ENCODE measurements at places on chromosomes 16 and 17.

- no peak for DNase-seq
These were observed 41.3 kb downstream of the GINS3 start for GRCh38 chr16:58433569-58433951.

- no peak for DNase-seq
These were observed 28.0 kb downstream of the CACNA1G start for GRCh38 chr17:50588391-50589049.

DNA sequence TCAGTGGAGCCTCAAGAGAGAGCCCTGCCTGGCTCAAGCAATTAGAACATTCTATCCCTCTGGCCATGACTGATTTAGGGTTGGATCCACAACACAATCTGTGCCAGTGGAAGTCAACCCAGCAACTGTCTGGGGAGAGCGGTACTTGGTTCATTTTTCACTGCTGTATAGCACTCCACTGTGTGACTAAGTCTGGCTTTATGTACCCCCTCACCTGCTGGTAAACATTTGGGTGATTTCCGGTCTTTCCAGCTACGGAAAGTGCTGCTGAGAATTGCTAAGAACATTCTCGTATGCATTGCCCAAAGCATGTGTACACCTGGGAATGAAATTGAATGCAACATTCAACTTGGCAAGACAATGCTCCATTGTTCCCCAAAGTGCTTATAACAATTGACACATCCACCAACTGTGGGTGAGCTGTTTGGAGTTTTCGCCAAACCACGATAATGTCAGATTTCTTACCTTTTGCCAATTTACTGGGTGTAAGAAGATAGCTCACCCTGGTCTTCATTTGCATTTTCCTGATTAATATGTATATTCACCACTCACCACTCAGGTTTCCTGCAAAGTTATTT, 63.5 kb upstream of the MED9 start:
- DNase-seq = no peak

DNA sequence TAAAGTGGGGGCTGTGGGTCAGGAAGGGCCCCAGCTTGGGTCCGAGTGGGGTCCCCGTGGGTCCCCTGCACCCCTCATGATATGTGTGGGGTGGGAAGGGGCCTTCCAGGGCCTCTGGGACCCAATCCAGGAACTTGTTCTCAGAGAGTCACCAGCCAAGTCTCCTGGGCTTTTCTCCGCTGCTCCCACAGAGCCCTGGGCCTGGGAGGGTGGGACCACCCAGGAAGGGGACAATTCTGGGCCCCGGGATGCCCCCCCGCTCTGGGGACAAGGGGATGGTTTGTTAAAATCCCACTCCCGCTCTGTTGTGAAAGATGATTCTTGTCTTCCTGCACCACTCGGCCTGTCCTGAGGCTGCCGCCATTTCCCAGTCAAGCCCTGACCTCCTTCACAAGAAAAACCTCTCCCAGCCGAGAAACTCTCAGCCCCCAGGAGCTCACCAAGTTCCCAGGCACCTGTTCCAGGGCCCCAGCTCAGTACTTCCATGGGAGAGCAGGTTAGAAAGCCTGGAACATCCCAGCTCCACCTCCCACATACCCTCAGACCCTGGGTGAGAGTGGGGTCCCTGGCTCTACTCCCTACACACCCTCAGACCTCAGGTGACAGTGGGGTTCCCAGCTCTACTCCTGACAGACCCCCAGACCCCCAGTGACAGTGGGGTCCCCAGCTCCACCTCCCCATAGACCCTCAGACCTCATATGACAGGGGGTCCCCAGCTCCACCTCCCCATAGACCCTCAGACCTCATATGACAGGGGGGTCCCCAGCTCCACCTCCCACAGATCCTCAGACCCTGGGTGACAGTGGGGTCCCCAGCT, 75.1 kb downstream of the METRNL start:
- no peak for DNase-seq

DNA sequence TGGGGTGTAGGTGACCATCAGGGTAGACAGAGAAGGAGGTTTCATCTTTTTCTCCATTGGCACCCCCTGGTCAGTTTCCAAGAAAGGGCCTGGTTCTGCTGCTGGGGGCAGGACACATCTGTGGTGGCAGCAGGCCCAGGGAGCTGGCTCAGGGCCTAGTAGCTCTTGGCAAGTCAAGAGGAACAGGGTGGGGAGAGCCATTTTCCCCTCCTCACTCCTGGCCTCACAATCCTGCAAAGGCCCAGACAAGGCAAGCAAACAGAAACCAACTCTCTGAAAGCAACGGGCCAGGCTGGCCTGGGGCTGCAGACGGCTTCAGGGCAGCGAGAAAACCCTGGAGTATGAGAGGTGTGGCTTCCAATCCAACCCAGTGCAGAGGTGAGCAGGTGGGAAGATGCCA, 192.9 kb upstream of the DYNLRB2 start:
- DNase-seq = no peak

DNA sequence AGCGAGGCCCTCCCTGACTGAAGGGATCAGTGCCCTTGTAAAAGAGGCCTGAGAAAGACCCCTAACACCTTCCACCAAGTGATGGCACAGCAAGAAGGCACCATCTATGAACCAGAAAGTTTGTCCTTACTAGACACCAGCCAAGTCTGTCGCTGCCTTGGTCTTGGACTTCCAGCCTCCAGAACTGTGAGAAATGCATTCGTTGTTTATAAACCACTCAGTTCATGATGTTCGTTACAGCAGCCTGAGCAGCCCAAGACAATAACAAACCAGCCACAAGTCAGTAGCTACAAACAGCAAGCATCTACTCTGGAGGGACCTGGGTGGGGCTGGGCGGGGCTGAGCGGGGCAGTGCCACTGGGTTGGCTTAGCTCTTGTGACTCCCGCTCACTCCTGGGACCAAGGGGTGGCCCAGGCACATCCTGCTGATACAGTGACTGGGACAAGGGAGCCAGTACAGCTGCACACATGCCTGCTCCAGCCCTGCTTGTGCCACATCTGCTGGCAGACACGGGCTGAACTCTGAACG, 234.9 kb downstream of the IRF8 start:
- DNase-seq = no peak

DNA sequence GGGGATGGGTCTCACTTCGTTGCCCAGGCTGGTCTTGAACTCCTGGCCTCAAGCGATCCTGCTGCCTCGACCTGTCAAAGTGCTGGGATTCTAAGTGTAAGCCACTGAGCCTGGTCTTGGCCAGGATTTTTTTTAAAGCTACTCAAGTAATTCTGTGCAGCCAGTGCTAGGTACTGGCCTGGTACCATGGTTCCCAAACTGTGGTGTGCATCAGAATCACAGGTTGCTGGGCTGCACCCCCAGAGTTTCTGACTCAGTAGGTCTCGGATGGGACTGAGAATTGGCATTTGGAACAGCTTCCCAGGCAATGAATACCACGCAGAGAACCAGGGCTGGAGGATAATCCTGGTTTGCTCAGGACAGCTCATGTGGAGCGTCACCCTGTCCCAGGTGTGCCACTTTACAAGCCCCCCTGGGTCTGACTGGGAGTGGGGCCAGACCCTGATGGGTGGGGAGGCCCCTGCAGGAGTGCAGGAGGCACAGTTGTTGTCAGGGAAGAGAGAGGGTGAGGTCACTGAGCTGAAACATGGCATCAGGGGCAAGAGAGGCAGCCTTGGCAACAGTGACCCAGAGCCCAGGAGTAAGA, 10.7 kb upstream of the MRPS23 start:
- no peak for DNase-seq

GRCh38 chr16:4976079-4976478, 17.9 kb downstream of the SEC14L5 start:
- no peak for DNase-seq

- no peak for DNase-seq
These were observed 15.1 kb upstream of the PLEKHG4 start for GRCh38 chr16:67264277-67264676.

DNA sequence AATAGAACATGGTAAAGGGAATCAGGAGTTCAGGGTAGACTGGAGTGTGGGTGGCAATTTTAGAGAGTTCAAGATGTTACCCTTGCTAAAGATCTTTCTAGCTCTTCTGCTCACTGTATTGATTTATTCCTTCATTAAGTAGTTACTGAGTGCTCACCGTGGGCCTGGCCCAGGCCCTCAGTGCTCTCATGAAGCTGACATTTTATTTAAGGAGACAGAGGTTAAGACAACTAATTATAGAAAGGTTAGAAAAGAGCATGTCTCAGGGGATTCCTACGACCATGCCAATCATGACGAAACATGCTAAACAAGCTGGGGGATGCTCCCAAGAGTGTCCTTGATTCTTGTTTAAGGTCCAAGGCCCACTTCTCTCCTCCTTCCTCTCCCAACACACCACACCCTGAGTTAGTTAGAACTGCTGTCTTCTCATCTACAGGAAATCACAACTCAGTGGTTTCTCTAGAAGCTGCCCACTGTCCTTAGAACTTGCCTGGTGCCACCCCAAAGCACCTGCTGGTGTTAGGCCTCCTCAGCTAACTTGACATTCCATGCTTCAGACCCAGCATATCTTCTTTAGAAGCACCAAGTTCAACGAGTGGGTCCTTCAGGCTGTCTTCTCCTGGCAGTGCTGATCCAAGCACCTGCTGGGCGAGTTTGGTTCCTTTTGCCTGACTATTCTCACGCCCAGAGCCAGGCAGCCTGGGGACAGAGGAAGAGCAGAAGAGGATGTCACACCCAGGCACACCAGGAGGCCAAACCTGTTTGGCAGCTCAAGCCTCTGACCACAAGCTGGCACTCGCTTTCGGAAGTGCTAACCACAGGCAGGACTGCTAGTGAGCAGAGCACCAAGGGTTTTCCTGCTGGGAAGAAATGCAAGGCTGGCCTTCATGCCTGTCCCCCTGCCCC, 79.0 kb downstream of the GAS7 start:
- no peak for DNase-seq

DNA sequence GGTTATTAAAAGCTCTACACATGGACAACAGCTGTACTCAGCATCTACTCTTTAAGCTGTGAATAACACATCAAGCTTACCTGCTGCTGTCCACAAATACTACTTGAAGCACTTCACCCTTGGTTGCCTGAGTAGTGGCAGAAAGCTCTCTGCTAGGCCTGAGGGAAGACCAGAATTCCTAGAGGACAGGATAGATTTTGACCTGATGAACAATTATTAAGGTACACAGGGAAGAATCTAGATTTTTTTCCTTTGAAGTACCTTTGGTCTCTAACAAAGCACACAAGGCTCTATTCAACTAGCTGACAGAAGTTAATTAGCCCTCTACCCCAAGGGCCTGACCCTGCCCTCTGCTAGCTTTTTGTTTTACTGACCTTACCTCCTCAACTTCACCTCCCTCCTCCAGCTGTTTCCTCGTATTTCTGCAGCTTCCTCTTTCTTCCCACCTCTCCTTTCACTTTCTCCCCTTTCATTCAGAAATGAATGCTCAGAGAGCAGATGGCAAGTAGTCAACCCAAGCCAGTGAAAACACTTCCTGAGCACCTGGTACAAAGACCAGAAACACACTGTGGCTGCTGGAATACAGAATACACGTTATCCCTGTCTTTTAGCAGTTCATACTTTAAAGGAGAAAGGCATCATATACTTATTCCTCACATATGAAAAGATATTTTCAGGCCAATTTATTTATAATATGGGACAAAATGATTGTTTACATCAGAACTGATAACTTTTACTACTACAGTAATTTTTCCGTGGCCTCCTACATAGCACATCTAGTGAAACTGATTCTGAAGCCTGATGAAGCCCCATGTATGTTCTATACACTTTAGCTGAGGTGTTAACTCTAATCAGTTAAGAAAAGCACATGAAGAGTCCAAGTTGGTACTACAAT, 5.7 kb upstream of the VEZF1 start:
- DNase-seq = no peak

- DNase-seq = no peak
These were observed 19.3 kb downstream of the ANKFN1 start for GRCh38 chr17:56172517-56172982.

- no peak for DNase-seq
These were observed 403 bp downstream of the TEPSIN start for GRCh38 chr17:81238490-81238814.

GRCh38 chr17:13541032-13541480, 60.7 kb downstream of the HS3ST3A1 start:
- no peak for DNase-seq

- no peak for DNase-seq
These were observed 46.3 kb downstream of the MRM1 start for GRCh38 chr17:36647636-36648035.

- no peak for DNase-seq
These were observed 594 bp upstream of the DNAJC7 start for GRCh38 chr17:42017866-42018200.

DNA sequence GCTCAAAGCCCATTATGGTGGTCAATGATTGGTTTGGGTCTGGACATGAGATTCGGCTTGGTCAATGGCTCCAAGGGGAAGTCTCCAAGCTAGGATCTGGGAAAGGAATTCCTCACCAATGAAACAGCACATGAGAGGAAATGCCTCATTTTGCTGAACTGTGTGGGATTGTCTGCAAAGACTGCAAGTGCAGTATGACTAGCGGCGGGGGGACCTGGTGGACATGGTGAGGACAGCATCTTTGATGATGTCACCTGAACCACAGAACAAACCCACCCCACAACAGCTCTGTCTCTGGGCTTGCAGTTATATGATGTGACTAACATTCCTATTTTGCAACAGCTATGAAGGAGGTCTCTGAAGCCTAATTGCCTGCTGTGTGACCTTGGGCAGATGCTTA, 50.6 kb upstream of the NKD1 start:
- no peak for DNase-seq

- no peak for DNase-seq
These were observed 67.7 kb upstream of the TNRC6C start for GRCh38 chr17:77890771-77891170.

DNA sequence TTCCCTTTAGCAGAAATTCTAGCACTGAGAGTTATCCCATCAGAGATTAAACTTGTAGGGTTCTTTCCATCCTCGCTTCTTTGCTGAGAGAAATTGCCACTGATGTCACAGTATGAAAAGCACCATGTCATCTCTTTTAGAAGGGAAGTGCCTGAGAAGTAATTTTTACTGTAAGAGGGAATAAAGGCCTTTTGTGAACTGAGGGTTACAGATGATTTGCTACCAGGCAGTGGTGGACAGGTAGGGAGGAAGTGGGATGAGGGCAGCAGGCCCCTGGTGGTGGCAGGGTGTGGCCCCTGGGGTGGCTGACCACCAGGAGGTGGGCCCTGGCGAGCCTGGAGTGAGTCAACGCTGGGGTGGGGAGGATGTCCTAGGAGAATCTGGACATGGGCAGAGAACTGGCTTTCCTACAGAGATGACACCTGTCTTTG, 6.4 kb upstream of the MILR1 start:
- no peak for DNase-seq

GRCh38 chr16:87832741-87833502, 36.4 kb downstream of the SLC7A5 start:
- no peak for DNase-seq
